Metanephros (tissue), 2 donors: ENCODE measurements at places on chromosomes 4 and X. TPM values are rescaled to one million over a fixed set of nuclear protein-coding genes. Genes with fewer than 3 reads are reported as not detected.

KANTR gene
- total RNA-seq, result 29.0 TPM

CCDC110 gene
- 2.1 TPM for total RNA-seq

FHDC1 gene
- total RNA-seq, result 5.2 TPM

SMIM10 gene
- 4.0 TPM for total RNA-seq

KLF8 gene
- total RNA-seq, result 7.2 TPM

NUDT10 gene
- 7.3 TPM for total RNA-seq

NWD2 gene
- 0.06 TPM for total RNA-seq

TEX13C gene
- total RNA-seq, result not detected

CDS1 gene
- total RNA-seq, result 15.6 TPM

THAP6 gene
- total RNA-seq, result 20.4 TPM

UFSP2 gene
- total RNA-seq, result 55.5 TPM

SORCS2 gene
- total RNA-seq, result 7.1 TPM

SPANXN4 gene
- not detected for total RNA-seq

RNF175 gene
- total RNA-seq, result 4.7 TPM

TCEAL9 gene
- total RNA-seq, result 39.0 TPM

ZIC3 gene
- not detected for total RNA-seq

PAGE5 gene
- total RNA-seq, result not detected

PHEX gene
- total RNA-seq, result 0.18 TPM

SGCB gene
- total RNA-seq, result 54.5 TPM

ADH1A gene
- 0.35 TPM for total RNA-seq

CLGN gene
- 0.47 TPM for total RNA-seq

MAGEB17 gene
- not detected for total RNA-seq

PRR32 gene
- total RNA-seq, result 9.7 TPM

CSAG1 gene
- total RNA-seq, result not detected

TMEM150C gene
- 17.7 TPM for total RNA-seq

OPRPN gene
- not detected for total RNA-seq

NLRP2B gene
- 0.06 TPM for total RNA-seq

SLC7A11 gene
- 1.3 TPM for total RNA-seq

NPY2R gene
- 0.23 TPM for total RNA-seq

YY2 gene
- total RNA-seq, result 2.5 TPM

FAM9C gene
- 0.06 TPM for total RNA-seq

CT45A6 gene
- not detected for total RNA-seq

ZNF630 gene
- 3.4 TPM for total RNA-seq

MAGED4 gene
- 60.8 TPM for total RNA-seq

KLB gene
- 0.18 TPM for total RNA-seq
